ENCODE measurements at places on chromosomes 5 and 9.

- no peak for DNase-seq
Measured at GRCh38 chr9:8800196-8800595, 1000.6 kb upstream of the DMAC1 start.

DNA sequence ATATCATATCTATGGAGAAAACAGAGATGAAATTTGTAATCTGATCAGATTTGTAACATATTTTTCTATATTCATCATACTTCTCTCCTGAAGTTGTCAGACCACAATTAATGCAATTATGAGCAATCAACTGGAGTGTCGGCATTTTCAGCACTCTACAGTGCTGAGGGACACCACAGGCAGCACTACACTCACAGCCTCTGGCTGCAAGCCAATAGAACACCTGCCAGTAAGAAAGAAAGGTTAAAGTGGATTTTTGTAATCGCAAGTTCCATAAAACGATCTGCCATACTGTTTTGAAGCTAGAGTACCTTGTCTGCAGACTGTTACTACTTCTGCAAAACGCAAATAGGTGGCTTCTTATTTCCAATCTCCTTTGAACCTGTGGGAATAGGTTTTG, 147.6 kb downstream of the ADAMTS6 start:
- peak; percentile 16 for DNase-seq

GRCh38 chr5:96072138-96072790, 110.6 kb upstream of the ELL2 start:
- DNase-seq, result no peak

DNA sequence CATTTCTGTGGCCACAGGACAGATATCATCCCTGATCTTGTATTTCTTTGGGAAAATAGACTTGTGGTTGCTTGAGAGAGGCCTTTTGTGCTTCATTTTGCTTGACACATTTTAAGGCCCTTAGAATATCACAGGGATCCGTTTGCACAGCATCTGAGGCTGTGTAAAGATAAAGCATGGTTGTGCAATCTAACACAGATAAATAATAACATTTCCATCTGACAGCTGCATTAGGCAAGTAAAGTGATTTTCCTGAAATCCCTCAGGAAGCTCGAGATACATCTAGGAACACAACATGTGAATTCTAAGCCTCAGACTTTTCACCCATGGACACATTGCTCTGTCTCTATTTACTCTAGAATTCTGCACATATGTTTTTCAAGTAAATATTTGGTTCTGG, 212.8 kb upstream of the ADAMTSL1 start:
- no peak for DNase-seq

- no peak for DNase-seq
Measured at GRCh38 chr5:66612226-66612625, 16.0 kb downstream of the MAST4 start.

DNA sequence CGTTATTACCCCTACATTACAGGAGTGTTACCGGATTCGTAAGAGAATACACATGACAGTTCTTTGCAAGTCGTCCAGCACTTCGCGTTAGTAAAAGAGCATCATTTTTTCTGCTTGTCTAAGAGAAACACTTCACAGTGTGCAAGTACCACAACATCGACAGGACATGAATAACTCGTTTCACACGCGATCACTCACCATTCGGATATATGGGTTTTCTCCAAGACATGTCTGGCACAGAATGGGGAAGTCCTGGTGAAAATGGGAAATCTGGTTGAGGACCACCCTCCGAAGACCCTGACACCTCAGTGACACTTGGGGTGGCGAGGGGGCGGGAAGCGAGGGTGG, 642 bp downstream of the RBM22 start:
- no peak for DNase-seq

- no peak for DNase-seq
Measured at GRCh38 chr9:86732514-86733171, 214.7 kb downstream of the GAS1 start.

DNA sequence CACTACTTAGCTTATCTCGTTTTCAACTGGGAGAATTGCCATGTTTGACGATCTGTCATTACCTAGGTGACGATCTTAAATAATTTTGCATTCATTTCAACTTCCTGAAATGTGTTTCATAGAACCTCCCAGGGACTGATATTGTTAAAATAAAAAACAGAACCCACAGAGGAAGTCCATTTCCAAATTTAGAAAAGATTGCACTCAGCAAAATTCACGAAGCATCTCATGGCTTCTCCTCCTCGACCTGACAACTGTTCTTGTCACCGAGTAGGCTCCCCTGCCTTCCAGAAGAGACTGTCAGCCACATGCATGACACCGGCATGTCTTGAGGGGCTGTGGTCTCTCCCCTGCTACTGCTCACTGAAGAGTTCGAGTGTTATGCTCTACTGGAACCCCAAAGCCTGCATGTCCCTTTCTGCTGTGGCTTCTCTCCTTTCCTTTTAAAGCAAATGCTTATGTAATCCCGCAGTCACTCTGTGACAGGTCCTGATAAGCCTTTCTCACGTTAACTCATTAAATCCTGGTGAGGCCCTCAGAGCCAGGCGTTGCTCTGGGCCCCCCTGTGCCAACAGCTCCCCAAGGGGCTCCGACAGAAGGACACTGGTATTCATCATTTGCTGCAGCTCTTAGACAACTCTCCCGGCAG, 26.8 kb upstream of the ANKRD33B start:
- DNase-seq, result no peak

DNA sequence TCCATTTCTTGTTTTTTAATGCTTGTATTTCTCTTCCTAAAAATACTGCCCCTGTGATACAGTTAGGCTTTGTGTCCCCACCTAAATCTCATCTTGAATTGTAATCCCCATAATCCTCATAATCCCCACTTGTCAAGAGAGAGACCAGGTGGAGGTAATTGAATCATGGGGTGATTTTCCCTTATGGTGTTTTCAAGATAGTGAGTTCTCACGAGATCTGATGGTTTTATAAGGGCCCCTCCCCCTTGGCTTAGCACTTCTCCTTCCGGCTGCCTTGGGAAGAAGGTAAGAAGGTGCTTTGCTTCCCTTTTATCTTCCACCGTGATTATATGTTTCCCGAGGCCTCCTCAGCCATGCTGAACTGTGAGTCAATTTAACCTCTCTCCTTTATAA, 227.4 kb downstream of the MAN2A1 start:
- no peak for DNase-seq

DNA sequence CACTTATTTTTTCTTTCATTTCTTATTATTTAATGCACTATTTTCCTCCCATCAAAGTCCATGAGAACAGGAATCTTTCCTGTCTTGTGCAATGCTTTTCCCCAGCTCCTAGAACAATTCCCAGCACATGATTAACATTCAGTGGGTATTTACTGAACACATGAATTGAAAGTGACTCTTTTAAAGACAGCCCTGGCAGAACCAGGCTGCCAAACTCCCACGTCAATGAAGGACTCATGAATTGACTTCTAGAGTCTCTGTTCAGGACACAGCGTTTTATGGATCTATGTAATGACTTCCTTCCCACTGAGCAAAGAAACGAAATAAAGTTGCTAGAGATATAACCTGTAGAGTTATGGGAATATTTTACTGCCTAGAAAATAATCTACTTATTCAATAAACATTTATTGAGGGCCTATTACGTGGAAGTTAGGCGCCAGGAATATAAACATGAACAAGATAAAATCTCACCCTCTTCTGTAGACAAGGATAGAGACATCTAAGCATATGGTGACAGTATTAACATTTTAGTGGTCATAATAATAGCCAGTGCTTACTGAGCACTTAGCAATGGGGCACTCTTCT, 485.9 kb upstream of the KLF4 start:
- DNase-seq, result no peak

GRCh38 chr5:179212870-179213269, 132.4 kb downstream of the ADAMTS2 start:
- no peak for DNase-seq

GRCh38 chr5:133205204-133205603, 153.4 kb downstream of the HSPA4 start:
- DNase-seq, result no peak

DNA sequence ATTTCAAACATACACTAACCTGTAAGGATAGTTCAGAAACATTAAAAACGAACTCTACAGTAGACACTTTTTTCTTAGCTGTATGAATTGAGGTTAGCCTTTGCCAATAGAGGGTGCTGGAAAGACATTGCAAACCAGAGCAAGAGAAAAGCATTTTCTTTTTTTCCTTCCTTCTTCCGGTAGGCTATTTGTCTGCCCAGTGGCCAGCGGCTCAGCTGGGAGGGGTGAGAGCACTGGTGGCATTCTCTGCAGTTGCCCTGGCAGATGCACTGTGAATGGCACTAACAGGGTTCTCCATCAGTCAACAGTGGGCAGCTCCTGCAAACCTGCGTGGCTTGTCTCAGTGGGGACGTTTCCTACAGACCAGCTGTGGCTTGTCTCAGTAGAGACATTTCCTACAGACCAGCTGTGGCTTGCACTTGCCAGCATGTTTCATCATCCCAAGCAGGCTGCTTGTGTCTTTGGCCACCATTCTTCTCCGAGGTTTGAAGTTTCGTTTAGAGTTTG, 984.5 kb upstream of the CDH18 start:
- DNase-seq, result peak; percentile 4

All from HEK293T (cell line).